ENCODE measurements at places on chromosomes 7 and 10.

- no peak for DNase-seq
Measured at GRCh38 chr7:105298439-105298894, 90.3 kb downstream of the SRPK2 start.

GRCh38 chr10:129090618-129091366 lies 376.2 kb upstream of the MGMT start:
- DNase-seq, result no peak

- no peak for DNase-seq
Measured at GRCh38 chr10:100508691-100509150, 10.9 kb downstream of the SEC31B start.

GRCh38 chr7:150910996-150911422 lies 58.7 kb downstream of the AOC1 start:
- DNase-seq, result no peak

DNA sequence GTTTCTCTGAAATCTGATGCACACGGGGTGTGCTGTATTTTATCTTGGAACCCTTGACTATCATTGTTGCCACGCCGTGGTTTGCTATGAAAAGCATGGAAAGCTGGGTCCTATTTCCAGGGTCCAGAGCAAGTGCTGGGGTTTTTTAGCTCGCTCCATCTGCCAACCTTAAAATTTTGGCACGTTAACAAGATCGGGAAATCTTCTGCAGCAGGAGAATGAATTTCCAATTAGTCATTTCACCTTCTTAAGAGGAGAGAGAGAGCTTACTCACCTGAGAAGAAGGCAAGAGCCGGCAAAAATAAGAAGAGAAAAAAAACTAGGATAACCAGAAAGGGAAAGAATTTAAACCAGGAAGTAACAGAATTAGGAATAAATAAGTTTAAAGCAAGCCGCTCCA lies 223.6 kb upstream of the CELF2 start:
- DNase-seq, result no peak

- no peak for DNase-seq
Measured at GRCh38 chr7:99623702-99624447, 7.1 kb downstream of the ZSCAN25 start.

DNA sequence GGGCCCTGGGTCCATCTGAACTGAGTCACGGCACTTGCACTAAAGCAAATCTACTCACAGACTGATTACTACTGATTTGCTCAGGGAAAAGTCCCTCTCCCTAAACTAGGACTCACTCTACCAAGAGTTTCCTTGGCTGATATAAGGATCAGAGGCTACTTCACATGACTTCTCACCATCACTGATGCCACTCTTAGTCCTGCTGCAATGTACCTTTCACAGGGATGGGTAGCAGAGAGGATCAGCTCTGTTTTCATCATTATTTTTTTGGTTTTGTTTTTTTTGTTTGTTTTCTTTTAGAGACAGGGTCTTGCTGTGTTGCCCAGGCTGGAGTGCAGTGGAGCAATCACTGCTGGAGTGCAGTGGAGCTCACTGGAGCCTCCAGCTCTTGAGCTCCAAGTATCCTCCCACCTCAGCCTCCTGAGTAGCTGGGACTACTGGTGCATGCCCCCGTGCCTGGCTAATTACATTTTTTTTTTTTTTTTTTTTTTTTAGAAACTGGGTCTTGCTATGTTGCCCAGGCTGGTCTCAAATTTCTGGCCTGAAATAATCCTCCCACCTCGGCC lies 200.6 kb downstream of the JCAD start:
- no peak for DNase-seq

DNA sequence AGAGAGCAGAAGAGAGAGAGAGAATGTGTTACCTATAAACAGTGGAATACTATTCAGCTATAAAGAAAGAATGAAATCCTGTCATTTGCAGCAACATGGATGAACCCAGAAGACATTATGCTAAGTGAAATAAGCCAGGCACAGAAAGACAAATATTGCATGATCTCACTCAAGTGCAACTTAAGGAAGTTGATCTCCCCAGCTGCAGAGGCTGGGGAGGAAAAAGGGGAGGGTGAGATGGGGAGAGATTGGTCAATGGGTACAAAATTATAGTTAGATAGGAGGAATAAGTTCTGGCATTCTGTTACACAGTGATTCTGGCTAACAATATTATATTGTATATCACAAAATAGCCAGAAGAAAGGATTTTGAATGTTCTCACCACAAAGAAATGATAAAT lies 11.2 kb upstream of the JAZF1 start:
- DNase-seq, result no peak

GRCh38 chr10:29622382-29622922 lies 12.3 kb downstream of the SVIL start:
- no peak for DNase-seq

- no peak for DNase-seq
Measured at GRCh38 chr10:113053091-113053490, 103.0 kb downstream of the TCF7L2 start.

- DNase-seq, result no peak
Measured at GRCh38 chr7:24786306-24786705, 29.0 kb upstream of the GSDME start.

GRCh38 chr10:17212802-17213221 lies 11.3 kb upstream of the TRDMT1 start:
- no peak for DNase-seq

DNA sequence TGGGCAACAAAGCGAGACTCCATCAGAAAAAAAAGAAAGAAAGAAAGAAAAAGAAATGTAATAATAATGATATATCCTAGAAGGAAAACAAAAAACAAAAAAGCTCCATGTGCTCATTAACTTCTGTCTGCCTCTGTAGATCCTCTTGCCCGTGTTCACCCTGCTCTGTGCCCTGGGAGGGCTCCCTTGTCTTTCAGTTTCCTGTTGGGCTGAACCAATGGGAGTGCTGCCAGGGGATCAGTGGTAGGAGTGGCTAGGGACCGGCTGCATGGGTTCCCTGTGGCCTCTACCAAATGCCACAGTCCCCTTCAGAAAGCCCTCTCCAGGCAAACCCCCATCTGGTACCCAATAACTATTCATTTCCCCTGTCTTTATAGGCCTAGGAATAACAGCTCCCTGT lies 51.8 kb upstream of the PARD3 start:
- DNase-seq, result no peak
